ENCODE measurements at places on chromosomes 6 and 20.

GRCh38 chr20:44256961-44257360 lies 9.9 kb downstream of the GDAP1L1 start:
- no peak for DNase-seq

- DNase-seq, result no peak
These were observed 1347.5 kb upstream of the ADGRB3 start for GRCh38 chr6:67287566-67287965.

GRCh38 chr6:141618180-141618581 lies 514.5 kb upstream of the GJE1 start:
- no peak for DNase-seq

DNA sequence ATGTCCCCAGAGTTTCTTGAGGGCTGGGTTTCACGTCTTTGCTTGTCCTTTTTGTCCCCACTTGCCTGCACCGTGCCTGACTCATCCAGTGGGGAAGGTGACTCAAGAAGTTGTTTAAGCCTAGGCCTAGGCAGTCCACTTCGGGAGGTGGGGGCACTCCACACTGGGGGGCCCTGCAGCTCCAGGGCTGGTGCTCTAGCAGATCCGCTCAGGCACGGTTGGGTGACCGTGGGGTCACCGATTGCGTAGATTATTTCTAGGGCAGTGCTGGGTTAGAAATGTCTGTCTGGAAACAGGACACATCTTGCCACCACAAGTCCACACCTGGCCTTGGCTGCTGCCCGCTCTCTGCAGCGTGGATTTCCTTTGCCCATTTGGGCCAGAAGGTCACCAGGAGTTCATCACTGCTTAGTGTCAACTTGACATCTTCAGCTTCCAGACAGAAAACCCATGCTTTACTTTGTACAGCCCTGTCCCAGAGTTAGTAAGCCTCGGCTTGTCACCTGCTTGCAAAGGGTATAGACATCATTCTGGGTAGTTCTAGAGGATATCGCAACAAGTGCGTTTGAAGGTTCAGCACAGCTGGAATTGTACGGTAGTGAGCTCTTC lies 13.6 kb upstream of the C20orf144 start:
- DNase-seq, result no peak

DNA sequence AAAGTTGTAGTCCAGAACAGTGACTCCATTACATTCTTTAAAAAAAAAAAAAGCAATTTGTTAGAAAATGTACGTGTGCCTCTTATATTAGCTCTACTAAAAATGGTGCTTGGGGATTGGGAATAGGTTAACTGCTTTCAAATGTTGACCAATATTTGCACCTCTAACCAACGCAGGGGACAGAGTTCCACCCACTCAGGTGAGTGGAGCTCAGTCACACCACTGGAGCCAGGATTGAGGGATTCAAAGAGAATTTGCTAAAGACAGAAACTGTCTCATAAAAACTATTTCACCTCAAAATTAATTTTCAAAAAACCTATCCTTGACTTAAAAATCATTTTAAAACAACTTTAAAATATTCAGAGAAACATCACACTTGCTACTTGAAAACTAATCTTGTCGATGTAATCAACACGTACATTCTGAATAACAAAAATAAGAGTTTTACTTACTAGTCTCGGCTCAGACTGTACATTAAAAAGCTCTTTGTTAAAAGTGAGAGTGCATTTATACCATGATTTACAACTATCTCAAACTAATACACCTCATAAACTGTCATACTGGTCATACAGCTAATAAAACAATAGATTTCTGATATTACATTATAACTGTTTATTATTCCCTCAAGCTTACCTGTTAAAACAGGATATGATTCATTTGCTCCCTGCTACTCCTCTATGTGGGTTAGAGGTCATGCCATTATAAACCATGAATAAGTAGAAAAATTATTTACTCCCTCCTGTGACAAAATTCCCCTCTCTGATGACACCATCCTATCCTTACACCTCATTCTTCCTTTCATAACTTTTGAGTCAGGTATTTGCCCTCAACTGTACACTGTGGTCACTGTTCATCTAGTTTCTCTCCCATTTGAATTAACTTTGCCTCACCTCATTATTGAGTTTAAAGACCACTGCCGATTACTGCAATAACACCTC lies 88.6 kb downstream of the PDE10A start:
- no peak for DNase-seq

DNA sequence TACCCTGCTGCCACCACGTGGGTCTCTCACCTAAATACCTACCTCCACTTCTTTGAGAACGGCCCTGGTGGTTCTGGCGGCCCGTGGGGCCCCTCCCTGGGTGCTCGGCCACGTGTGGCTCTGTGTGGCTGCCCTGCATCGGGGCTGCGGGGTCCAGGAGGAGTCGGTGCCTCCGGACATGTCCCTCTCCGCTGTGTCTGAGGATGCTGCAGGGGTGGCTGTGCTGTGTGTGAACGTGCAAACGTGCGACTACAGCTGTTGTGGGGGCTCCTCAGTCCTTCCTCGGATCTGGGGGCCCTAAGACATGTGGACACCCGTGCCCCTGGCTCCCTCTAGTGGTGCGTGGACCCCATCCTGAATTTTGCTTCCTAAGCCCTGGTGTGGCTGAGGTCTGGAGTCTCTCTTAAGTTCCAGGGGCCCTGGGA lies 691.8 kb downstream of the QKI start:
- no peak for DNase-seq

DNA sequence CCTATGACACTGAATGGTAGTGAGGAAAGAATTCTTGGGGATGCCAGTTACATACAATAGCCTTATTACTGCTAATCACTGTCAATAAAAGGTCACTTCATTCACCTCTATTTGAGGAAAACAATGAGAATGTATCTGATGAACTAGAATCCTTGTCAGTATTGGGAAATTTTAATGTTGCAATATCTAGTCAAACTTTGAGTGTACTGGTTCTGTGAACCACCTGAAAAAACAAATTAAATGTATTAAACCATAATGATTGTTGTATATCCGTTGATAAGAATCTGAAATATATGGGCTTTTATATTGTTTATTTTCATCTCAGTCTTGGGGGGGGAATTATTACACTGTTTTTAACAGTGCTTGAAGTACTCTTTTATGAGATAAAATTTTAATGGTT lies 10.6 kb downstream of the TAF11 start:
- DNase-seq, result no peak

DNA sequence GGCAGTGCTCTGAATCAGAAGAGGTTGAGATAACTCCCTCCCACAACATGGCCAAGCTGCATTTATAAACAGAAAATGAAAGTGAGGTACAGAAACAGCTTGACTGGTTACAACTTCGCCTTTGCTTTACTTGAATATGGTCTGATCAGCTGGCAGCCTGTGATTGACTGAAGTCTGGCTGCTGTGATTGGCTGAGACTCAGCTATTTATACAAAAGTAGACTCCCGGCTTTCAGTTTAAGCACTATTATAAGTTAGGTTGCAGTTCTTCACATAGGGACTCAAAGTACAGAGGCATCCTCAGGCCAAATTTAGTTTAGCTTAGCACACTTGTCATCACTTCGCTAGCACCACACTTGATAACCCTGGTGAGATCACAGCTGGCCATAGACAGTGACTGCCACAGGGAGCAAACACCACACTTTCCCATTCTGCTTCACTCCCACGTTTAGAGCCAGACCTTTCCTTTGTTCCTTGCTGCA lies 362.6 kb downstream of the EPM2A start:
- no peak for DNase-seq

DNA sequence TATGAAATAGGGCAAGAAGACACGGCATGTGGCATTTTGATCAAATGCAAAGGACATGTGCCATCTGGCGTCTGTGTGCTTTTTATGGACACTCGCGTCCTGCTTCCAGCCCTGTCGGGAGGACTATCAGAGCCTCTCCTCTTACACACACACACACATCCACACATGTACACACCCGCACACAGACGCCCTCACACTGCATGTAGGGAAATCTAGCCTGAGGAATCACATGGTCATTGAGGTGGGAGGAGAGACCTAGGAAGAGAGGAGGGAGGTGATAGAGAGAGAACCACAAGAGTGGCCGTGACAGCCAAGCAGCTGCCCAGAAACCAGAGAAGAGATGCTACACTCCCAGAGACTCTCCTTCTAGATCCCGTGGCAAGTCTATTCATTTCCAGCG lies 105.9 kb upstream of the CDYL start:
- peak; percentile 43 for DNase-seq

DNA sequence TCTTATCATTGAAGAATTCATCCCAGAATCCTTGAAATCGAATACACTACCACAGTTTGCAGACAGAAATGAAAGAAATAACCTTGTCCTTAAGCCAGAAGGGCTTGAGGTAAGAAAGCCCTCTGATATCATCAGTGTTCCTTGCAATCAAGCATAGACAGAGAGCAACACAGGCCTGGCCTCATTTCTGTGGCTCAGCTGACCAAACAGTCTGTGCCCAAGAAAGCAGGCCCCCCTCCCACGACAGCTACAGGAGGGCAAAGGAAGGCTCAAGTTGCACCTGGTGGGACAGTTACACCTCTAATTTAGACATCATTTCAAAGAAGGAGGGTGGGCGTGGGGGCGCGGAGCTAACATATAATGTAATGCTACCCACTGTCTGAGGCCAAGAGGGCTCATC lies 21.6 kb downstream of the KIF16B start:
- no peak for DNase-seq

- no peak for DNase-seq
These were observed 25.4 kb downstream of the CDYL start for GRCh38 chr6:4801491-4802110.

GRCh38 chr20:6783752-6784151 lies 16.3 kb downstream of the BMP2 start:
- DNase-seq, result no peak

DNA sequence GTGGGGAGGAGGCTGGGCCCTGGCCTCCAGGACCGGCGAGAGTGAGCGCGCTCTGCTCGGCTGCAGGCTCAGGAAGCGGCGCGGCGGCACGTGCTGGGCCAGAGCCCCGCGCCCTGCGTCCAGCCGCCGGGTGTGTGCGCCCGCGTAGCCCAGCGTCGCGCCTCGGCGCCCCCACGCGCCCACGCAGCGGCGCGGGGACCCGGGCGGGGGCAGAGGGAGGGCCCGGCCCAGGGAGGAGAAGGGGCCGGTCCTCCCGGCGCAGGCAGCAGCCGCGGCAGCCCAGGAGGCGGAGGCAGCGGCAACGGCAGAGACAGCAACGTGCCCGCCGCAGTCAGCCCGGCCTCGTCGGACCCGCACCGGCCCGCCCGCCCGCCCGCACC lies at the start of gene EYA2:
Gene EYA2 (plus strand): TSS at position 265 of the 380 bp plus-strand sequence. CDS start 95,168 bp downstream, outside the sequence.
- DNase-seq, result no peak

DNA sequence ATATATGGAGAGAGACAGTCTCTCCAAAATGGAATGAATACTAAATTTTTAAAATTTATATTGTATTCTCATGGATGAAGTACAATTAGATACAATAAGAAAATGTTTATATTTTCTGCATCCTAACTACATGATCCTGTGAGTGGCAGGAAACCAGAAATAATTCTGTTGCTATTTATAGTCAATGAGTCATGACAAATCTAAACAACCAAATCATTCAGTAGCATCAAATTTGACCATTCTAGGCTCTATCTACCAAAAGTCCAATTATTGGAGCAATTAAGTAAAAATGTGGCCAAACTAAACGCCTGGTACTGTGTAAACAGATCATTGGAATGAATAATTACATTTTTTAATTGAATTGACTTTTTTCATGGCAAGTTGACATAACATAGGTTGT lies 959.8 kb downstream of the EPHA7 start:
- no peak for DNase-seq

GRCh38 chr20:50189681-50190250 lies 864 bp upstream of the CEBPB start:
- no peak for DNase-seq

GRCh38 chr6:120198033-120198432 lies 848.5 kb upstream of the MAN1A1 start:
- no peak for DNase-seq

GRCh38 chr6:3329393-3330051 lies 70.8 kb downstream of the PSMG4 start:
- DNase-seq, result no peak

- DNase-seq, result no peak
These were observed 44.4 kb upstream of the NEDD9 start for GRCh38 chr6:11276911-11277274.
